ENCODE measurements at places on chromosomes 11 and 22.
A peak's percentile ranks its signal among the peaks of the same experiment; 100 is the strongest.

GRCh38 chr11:116812109-116812508, 11.0 kb downstream of the APOA4 start:
- no peak for DNase-seq

DNA sequence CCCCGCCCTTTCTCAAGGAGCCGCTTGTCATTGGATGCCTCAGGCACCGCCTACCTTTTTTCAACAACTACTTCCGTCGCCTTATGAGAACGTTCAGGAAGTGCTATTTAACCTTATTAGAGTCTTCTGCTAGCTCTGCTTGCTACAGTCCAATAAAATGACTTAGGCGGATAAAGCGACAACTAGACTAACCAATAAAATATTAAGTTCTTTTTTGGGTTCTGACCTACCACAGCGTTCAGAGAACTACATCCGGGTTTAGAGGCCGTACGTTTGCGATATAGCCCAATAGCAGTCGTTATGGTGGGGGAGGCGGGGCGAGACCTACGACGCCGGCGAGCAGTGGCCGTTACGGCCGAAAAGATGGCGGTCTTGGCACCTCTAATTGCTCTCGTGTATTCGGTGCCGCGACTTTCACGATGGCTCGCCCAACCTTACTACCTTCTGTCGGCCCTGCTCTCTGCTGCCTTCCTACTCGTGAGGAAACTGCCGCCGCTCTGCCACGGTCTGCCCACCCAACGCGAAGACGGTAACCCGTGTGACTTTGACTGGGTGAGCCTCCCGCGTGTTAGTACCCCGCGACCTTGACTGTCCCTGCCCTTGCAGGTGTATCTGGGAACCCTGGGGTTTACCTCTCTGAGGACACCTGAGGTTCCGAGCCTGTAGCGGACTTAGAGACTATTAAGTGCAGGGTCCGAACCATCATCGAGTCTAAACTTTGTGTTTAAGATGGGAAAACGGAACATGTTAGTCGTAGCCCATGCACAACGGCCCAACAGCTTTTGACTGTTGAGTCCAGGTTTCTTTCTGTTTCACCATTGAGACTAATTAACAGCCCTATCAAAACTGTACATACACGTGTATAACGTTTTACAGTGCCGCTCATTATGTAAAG, at the start of gene TMX2:
TSS of gene TMX2 (plus strand) at position 338 of the 895 bp plus-strand sequence. CDS start at position 364, 26 bp downstream.
- DNase-seq, result peak; percentile 95

DNA sequence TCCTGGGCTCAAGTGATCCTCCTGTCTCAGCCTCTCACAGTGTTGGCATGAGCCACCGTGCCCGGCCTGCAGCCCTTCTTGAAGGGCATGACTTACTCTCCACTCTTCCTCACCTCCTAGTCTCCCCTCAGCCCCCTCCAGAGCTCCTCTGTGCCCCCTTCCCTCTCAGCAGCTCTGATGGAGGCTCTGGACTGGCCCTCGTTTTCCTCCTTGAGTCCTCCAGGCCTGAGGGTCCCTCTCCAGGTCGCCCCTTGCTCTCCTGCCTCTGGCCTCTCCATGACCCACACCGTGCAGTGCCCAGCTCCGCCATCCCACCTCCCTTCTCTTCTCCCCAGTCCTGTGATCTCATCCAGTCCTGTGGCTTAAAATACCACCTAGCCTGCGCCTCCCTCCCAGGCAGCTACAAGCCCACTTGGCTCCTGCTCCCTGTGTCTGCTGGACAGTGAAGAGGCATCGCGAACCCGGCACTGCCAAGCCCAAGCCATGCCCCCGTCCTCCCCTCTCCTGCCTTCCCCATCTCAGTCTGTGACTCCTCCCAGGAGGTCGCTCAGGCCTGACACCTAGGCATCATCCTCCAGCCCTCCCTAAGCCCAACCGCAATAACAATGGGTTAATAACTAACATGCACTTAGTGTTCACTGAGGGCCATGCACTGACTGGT, 11.9 kb downstream of the KCNJ4 start:
- DNase-seq, result no peak

GRCh38 chr11:74932169-74932568, 16.7 kb downstream of the XRRA1 start:
- DNase-seq, result no peak

DNA sequence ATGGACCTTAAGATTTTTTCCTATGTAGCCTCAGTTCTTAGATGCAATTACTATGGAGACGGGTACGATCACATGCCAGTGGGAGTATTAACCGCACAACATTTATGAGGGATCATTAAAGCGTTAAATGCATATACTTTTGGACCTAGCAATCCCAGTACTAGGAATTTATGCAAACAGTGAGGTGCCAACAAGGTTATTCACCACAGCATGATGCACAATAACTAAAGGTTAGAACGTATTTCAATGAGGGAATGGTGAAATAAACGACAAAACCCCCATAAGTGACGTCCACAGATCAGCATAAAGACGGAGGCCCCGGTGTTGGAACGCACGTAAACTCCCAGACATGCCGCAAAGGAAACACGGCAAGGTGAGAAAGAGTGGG, 539 bp downstream of the SIRT3 start:
- DNase-seq, result no peak

DNA sequence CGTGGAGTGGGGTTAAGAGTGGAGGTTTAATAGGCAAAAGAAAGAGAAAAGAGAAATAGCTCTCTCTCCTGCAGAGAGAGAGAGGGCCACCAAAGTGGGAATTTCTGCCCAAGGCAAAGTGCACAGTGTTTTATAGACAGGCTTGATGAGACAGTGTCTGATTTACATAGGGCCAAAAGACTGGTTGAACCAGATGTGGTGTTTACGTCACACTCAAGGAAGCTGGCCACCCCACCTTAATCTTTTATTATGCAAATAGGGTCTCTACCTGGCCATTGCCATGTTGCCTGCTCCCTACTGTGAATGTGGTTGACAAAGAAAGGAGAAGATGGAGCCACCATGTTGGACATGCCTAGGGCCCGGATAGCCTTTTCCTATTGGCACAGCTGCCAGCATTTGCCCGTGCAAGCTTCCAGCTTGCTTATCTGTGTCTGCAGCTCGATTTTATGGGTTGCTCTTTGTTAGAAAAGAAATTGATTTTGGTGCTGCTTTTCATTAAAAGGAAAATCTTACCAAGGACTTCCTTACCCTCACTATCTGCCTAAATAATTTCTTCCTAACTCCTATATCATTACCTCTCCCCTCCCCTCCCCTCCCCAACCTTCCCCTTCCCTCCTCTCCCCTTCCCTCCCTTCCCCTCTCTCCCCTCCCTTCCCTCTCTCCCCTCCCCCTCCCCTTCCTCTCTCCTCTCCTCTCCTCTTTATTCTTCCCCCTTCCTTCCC, 436.0 kb downstream of the NELL1 start:
- DNase-seq, result no peak

- DNase-seq, result no peak
These were observed 19.3 kb upstream of the BRSK2 start for GRCh38 chr11:1370186-1371025.

DNA sequence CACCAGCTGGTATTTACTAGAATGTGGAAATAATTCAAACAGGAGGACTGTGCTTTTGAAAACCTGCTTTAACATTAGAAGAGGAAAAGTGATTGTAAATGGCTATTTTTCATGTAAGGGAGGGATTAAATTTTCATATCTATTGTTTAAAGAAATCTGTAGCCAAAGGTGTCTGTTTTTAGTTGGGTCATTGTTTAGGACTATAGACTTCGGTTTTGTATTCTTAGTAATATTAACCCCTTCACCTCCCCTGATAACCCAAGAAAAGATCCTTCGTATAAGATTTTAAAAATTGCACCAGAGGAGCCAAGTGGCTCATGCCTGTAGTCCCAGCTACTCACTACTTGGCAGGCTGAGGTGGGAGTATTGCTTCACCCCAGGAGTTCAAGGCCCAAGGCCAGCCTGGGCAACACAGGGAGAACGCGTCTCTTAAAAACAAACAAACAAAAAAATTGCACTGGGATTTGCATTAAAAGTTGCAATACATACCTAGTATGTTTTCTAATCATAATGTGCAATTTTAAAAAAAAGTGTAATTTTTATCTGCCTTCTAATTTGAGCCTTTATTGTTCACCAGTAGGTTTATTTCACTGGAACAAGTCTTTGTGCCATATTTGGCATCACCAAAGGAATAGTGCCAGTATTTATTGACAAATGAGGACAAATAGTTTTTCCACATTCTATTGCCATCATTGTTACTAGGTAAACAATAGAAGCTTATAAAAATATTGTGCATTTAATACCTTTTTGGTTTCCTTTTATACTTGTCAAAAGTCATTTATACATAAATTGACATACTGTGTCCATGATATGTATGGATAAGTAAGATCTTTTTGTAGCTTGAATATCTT, 34.3 kb downstream of the MTMR3 start:
- DNase-seq, result no peak
